ENCODE measurements at places on chromosomes 11 and 22.
A peak's percentile ranks its signal among the peaks of the same experiment; 100 is the strongest.

- no peak for DNase-seq
Observed at GRCh38 chr22:18088825-18089568, 11.2 kb downstream of the PEX26 start.

GRCh38 chr22:27776650-27776958, 25.0 kb downstream of the MN1 start:
- DNase-seq = no peak

- no peak for DNase-seq
Observed at GRCh38 chr11:111455291-111456085, 56.7 kb downstream of the BTG4 start.

GRCh38 chr22:46087336-46087690, 63.0 kb upstream of the PPARA start:
- no peak for DNase-seq

- DNase-seq = peak; percentile 86
Observed at GRCh38 chr22:39278040-39278439, 33.3 kb upstream of the PDGFB start.

DNA sequence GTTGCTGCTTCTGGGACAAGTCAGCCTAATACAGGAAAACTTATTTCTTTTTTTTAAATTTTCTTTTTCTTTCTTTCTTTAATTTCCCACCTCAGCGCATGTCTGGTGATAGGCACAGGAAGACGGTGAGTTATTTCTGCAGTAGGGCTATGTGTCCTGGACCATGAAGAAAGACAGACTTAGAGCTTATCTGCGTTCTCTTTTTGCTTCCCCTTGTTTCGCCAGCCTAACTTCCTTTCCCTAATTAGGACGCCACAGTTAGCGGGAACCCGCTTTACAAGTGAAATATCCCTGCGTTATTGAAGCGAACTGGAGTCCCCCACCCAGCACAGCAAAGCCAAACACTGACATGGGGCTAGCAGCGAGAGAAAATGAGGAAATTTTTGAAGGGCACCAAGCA, 8.6 kb downstream of the OR6M1 start:
- DNase-seq = no peak

DNA sequence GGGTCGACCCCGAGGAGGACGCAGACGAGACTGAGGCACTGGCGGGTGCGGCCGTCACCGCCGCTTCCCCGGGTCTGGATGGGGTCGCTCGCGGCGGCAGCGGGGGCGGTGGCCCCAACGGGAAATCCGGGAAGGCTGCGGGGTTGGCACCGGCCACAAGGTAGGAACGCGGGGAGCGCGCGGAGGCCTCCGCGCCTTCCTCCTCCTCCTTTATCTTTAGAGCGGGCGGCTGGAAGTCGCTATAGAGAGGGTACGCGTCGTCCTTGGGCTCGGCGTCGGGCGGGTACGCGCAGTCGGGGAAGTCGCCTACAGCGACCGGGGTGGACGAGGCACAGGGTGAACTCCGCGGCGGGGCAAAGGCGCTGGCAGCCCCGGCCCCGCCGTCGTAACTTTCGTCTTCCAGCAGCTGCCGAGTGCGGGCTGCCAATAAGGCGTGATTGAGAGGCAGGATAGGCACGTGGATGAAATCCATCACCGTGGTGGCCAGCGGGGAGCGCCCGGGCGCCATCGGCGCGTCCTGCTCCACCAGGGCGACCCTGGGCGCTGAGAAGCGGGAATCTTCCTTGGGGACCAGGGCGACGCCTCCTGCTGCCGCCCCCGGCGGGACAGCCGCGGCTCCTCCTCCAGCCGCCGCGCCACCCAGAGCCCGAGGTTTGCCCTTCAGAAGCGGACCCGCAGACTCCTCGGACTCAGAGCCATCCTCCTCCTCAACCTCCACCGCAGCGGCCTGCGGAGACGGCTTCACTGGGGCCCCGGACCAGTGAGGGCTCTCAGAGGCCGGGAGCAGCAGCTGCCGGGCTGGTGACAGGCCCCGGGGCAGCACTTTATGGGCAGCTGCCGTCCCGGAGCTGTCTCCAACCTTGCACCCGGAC, 1.7 kb downstream of the PGR start:
- DNase-seq = no peak

GRCh38 chr11:69416143-69416515, 65.3 kb upstream of the LINC01488 start:
- peak; percentile 77 for DNase-seq

GRCh38 chr11:68328374-68329091, 16.1 kb downstream of the LRP5 start:
- DNase-seq = no peak

DNA sequence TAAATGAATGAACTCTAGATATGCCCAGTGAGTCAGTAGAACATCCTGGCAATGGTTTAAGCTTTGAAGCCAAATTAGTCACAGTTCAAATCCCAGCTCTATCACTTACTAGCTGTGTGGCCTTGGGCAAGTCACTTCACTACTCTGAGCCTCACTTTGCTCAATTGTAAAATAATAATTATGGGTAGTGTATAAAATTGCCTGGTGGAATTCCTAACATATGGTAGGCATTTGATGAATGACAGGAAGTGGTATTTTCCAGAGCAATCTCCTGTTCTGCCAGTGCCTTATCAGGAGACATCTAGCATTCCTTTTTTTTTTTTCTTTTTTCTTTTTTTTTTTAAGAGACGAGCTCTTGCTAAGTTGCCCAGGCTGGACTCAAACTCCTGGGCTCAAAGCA, 13.0 kb downstream of the SCN4B start:
- no peak for DNase-seq

GRCh38 chr11:86514453-86514852, 139.8 kb downstream of the CCDC81 start:
- DNase-seq = no peak

DNA sequence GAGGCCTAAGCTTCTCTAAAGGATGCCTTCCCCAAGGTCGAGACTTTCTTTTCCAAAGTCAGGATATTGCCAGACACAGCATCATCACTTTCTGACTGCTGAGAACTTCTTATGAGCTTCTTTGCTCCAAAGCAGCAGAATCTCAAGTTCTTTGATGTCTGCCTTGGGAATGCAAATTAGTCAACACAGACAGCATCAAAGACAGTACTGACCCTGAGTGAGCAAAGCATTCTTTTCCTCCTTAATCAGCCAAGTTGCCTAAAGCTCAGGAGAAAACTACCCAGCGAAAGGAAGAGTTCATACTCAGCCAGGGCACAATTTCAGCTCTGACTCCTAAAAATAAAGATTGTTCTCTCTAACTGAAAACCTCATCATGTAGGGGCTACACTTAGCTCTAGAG, 98.0 kb downstream of the SLC36A4 start:
- DNase-seq = no peak

DNA sequence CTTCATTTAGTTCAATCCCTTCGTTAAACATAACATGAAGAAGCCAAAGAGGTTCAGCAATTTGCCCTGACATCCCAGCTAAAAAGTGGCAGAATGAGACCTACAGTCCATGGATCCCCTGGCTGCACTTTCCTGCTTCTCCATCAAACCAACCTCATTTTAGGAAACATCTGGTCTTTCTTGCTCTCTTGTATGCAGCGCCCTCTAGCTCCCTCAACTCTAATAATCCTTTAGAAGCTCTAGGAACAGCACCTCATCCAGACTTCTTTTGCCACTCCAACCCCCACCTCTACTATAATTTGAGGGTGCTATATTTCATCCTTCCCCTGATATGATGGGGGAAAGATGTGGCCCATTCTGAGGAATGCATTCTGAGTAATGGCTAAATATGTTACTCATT, 7.4 kb downstream of the CNTF start:
- DNase-seq = peak; percentile 7

DNA sequence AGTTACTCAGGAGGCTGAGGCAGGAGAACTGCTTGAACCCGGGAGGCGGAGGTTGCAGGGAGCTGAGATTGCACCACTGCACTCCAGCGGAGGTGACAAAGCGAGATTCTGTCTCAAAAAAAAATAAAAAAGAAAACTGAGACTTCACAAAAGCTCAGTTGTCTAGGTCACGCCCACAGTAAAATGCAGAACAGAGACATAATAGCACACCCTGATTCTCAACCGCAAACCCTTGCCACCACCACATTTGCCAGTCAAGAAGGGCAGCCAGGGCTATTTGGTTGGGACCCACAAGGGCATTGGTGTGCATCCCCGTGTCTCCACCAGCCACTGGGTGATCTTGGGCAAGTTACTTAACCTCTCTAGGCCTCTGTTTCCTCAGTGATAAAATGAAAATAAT, 25.4 kb downstream of the CREB3L1 start:
- DNase-seq = no peak

GRCh38 chr11:35619855-35620640, 1.8 kb downstream of the FJX1 start:
- DNase-seq = peak; percentile 92

DNA sequence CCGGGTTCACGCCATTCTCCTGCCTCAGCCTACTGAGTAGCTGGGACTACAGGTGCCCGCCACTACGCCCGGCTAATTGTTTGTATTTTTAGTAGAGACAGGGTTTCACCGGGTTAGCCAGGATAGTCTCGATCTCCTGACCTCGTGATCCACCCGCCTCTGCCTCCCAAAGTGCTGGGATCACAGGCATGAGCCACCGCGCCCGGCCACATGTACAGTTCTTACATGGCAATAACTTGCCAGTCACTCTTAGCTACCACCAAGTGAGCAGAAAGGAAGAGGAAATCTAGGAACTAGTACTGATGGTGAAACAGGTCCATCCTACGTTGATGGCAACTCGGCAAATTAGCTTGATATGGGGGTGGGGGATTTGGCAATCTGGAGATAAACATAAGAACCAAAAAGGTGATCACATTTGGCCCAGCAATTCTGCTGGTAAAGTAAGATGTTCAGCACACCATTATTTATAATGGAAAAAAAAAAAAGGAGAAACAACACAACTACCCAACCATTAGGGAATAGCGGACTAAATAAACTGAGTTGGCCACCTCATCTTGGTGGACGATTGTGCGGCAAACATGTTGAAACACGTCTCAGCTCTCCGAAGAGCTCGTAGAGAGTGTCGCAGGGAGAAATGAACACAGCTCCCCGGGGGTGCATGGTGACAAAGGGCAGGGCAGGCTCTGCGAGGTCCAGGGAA, 5.3 kb downstream of the NLRP6 start:
- no peak for DNase-seq

DNA sequence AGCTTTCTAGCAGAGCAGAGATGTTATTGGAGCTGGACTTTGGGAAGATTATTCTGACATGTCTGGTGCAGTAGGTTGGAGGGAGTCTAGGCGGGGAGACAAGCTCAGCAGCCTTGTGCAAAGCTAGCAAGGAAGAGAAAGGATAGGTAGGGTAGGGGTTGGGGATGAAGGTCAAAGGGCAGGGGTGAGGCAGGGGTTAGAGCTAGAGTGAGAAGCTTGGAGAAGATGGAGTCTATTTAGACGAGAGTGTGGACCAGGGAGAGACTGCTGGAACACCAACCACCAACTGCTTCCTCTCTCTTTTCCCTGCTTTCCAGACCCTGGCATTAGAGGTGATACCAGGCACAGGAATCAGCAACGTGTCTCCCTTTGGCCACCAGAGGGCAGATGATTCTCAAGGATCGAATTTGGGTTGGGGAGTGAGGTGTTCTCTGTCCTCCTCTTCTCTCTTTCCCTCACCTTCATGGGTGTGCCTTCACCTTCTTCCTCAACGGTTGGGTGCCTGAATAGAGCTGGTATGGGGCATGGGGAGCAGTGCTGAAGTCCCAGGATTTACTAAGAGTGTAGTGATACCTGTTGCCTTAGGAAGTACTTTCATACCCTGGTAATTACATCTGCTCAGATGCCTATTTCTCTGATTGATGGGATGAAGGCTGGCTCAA, 1.8 kb upstream of the MARK2 start:
- peak; percentile 62 for DNase-seq

DNA sequence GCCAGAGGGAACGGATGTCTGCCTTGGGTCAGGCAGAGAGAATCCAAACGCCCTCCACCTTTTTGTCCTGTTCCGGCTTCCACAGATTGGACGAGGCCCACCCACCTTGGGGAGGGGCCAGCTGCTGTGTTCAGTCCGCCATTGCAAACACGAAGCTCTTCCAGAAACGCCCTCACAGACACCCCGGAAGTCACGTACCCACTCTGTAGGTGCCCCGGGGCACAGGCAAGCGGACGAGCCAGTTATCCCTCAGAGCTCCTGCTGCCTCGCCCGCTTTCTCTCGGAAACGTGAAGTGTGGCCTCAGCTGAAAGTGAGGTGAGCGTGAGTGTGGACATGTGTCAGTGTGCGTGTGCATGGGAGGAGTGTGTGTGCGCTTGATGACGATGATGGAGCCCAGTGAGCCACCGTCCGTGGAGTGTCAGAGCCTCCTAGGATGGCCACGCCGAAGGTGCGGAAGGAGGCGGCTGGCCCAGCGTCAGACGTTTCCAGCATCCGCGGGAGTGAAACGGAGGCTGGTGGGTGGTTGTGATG, 869.2 kb downstream of the TBC1D22A start:
- DNase-seq = no peak

DNA sequence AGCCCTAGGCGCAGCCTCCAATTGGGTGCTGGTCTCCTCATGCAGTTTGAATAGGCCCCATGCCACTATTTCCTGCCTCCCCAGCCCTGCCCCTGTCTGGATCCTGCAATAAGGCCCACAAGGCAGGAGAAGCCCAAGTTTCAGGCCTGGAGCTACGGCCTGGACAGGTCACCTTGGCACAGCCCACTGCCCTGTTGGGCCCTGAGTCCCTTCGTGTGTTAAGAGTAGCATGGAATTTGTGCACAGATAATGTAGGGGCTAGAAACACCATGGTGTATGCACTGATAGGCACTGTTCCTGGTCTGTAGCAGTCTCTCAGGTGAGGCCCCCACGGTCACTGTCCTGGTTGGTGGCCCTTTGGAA, 20.1 kb downstream of the CDC45 start:
- DNase-seq = no peak

- peak; percentile 58 for DNase-seq
Observed at GRCh38 chr11:79100093-79100910, 340.5 kb downstream of the TENM4 start.

- DNase-seq = no peak
Observed at GRCh38 chr11:32079553-32079952, 11.3 kb upstream of the RCN1 start.

- no peak for DNase-seq
Observed at GRCh38 chr11:123373754-123374621, 56.1 kb upstream of the GRAMD1B start.

- no peak for DNase-seq
Observed at GRCh38 chr11:15714641-15715399, 600.1 kb downstream of the INSC start.

DNA sequence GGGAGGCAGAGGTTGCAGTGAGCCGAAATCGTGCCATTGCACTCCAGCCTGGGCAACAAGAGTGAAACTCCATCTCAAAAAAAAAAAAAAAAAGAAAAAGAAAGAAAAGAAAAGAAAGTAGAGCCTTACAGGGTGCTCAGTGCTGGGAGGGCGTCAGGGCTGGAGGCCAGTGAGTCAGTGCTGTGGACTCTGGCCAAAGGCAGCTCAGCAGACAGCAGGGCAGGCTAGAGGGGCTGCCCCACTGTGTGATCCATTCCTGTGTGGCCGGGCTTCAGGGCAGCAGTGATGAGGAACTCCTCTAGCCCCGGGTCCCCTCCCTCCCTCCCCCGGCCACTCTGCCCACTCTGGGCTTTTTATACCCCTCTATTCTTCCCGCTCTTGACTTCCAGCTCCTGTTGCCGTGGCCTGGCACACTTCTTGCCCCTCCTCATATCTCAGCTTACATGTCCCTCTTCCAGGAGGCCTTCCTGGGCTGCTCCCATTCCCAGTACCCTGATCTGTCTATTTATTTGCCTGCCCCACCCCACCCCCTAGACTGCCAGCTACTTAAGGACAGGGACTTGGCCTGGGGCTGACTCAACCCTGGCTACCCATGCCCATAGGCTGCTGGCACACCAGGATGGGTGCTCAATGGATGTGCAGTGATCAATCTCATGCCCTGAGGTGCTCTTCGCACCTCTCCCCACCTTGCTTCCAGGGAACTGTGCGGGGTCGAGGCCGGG, 10.1 kb downstream of the SYT12 start:
- DNase-seq = no peak
